ENCODE measurements at places on chromosomes 7 and 10.

- no peak for DNase-seq
These were observed 33.3 kb upstream of the FGFR2 start for GRCh38 chr10:121631365-121632029.

DNA sequence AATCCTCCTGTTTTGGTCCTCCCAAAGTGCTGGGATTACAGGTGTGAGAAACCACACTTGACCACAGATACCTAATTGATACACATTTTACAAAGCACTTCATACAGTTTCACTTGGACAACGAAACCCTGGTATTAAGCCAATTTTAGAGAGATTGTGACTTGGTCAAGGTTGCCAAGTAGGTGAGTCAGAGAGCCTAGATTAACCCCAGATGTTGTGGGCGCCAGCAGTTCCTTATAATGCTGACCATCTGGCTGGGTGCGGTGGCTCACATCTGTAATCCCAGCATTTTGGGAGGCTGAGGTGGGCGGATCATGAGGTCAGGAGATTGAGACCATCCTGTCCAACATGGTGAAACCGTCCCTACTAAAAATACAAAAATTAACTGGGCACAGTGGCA, 4.9 kb upstream of the PHKG1 start:
- no peak for DNase-seq

DNA sequence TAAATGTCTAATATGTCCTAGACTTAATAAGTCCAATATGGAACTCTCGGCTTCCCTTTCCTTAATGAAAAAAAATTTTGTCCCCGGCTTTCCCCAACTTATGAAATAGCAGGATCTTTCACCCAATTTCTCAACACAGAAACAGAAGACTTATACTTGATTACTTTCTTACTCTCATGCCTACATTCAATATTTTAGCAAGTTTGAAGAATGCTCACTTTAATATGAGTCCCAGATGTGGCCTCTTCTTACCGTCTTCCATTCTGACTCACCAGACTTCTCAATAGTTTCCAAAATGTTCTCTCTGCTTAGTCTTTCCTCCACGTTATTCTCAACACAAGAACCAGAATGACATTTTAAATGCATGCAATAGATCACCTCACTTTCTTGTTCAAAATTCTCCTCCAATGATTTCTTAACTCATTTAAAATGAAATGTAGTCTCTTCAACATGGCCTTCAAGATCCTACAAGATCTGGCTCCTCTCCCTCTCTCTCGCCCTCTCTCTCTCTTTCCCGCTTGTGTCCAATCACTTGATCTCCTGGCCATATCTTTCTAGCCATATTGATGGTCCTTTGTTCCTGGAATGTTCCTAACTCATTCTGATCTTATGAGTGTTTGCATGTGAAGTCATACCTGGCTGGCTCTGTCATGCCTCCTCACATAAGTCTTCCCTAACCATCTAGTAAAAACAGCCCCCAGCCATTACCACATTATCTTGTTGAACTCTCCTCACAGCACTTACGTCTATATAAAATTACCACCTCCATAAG, 119.7 kb upstream of the FAM3C start:
- no peak for DNase-seq

- DNase-seq, result no peak
These were observed 2.0 kb downstream of the OAT start for GRCh38 chr10:124416733-124417132.

DNA sequence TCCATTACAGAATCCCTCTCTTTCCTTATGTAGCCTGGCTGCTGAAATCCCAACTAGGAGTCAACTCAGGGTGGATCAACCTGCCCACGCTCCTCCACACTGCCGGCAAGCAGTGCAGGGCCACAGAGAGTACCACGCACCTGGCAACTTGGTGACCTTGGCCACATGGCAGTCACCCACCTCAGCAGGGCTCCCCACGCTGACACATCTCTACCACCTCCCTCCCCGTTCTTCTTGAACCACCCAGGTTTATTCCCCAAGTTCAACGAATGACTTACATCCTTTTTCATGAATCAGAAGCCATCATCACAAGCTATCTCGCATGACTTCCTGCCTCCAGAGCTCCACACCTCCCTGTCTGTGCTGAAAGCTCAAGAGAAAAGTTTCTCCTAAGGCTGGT, 153.4 kb downstream of the GRID1 start:
- no peak for DNase-seq

- no peak for DNase-seq
These were observed 59.9 kb upstream of the DUSP5 start for GRCh38 chr10:110437761-110438341.

DNA sequence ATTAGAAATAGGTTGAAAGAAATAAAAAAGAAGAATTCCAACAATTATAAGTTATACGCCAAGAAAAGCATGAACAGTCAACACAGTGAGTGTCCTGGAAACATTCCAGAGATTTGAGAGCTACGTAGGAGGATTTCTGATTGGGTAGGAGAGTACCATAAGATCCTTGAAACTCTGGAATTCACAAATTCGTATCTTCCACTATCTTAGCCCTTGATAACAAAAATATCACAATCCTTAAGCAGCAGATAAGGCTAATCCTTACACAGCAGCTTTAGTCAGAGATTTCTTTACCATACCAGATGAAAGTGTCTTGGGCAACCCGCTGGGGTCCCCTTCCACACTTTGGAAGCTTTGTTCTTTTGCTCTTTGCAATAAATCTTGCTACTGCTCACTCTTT, 8.2 kb downstream of the TPK1 start:
- DNase-seq, result no peak

DNA sequence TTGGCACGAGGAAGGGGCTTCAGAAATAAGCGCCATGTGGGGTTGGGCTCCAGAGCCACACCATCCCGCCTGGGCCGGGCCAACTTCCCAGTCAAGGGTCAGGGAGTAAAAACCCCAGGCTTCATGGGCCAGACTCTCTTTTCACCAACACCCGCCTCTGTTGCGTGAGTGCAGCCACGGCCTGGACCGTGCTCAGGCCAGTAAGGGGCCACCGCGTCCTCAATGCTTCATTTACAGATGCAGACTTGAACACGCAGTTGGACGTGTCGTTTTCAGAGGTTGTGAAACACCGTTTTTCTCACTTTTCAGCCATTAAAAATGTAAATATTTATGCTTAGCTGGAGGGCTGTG, 161.0 kb downstream of the WDR37 start:
- no peak for DNase-seq

DNA sequence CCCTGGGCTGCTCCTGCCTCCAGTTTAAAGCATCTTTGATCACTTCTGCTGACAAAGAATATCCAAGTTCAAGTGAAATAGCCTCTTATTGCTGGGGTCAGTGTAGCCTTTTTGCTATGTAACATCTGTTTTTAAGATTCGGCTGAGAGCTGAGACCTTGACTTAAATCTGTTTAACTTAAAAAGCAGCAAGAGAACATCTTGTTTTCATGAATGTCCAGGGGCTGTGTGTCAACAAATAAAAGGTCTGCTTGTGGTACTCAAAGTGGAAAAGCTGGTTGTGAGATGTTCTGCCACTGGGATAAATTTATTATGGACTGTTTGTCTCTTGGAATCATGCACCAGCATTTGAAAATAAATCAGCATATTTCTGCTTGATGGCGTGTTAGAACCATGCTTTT, 73.2 kb downstream of the CALD1 start:
- DNase-seq, result no peak

DNA sequence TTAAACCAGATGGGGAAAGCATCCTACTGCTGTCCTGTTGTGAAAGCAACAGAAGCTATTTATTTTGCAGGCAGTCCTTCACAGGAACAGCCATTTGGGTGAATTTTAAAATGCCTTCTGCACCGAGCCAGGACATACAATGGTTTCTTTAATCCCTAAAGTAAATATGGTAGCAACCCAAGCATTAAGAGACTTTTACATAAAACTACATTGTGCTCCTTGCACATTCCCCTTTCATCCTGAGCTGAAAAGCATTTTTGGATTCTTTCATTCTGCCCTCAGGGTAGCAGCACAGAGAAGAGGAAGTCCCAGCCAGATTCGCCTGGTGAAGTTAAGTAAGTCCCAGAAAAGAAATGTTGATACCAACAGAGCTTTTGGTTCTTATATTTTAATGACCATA, 84.0 kb upstream of the FAM3C start:
- no peak for DNase-seq

DNA sequence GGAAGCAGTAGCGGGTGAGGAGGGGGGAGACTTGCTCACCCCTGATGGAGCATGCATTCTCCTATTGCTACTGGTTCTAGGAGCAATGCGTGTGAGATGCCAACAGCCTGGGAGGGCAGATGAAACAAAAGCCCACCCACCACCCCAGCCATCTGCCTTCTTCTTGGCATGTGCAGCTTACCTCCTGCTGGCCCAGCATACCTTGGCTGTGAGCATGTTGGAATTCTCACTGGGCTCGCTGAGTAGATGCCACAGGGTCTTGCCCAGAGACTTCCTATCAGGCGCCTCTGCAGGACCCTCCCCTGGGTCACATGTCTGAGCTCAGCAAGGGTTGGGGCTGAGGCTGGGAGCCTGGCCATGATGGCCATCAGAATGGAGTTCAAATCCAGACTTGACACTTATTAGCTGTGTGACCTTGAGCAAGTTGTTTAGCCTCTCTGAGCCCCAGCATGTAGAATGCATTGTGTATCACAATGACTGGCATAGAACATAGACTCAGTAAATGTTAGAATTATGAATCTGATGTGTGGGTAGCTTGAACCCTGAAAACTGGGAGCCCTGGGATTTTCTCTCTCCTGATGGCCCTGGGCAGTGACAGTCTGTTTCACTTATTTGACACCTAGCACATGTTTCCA, 38.2 kb downstream of the CDH23 start:
- no peak for DNase-seq

GRCh38 chr7:40483630-40484029, 348.8 kb downstream of the SUGCT start:
- no peak for DNase-seq

- DNase-seq, result no peak
These were observed 98.4 kb downstream of the ADARB2 start for GRCh38 chr10:1638889-1639419.

DNA sequence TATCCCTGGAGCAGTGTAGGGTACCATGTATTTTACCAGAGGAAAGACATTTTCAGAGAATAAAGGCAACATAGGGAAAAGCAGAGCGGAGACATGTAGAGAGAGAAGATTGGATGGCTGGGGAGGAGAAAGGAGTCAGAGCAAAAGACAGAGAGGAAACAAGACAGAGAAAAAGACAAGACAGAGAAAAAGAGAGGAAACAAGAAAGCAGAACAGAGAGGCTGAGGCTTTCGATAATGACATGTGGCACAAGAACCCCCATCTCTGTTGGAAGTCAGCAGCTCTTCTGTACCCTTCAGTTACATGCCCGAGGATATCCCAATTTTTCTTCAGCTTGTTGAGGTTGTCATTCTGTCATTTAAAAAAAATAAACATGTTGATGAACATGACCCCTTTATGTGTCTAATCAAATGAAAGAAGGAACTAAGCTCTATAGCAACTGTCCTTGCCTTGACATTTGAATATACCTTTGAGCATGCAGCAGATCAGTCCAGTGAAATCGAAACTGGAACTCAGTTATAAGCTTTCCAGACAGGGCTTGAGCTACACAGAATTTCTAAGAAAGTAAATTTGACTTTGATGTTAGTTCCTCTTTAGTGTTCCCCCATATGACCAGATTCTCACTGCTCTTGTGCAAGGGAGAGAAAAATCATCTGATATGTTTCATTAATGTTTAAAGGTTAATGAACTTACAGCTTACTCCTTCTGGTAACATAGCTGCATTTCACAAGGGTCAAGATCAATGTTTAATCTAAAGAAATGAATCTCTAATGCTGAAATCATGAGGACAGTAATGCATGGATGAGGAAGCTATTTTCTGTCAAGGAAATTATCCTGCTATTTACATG, 75.1 kb upstream of the SP4 start:
- no peak for DNase-seq

GRCh38 chr10:15760681-15761080, 41.0 kb upstream of the ITGA8 start:
- no peak for DNase-seq

GRCh38 chr10:46555713-46556514, 544 bp downstream of the GPRIN2 start:
- no peak for DNase-seq

- no peak for DNase-seq
These were observed 271.5 kb upstream of the FZD8 start for GRCh38 chr10:35913628-35914027.

DNA sequence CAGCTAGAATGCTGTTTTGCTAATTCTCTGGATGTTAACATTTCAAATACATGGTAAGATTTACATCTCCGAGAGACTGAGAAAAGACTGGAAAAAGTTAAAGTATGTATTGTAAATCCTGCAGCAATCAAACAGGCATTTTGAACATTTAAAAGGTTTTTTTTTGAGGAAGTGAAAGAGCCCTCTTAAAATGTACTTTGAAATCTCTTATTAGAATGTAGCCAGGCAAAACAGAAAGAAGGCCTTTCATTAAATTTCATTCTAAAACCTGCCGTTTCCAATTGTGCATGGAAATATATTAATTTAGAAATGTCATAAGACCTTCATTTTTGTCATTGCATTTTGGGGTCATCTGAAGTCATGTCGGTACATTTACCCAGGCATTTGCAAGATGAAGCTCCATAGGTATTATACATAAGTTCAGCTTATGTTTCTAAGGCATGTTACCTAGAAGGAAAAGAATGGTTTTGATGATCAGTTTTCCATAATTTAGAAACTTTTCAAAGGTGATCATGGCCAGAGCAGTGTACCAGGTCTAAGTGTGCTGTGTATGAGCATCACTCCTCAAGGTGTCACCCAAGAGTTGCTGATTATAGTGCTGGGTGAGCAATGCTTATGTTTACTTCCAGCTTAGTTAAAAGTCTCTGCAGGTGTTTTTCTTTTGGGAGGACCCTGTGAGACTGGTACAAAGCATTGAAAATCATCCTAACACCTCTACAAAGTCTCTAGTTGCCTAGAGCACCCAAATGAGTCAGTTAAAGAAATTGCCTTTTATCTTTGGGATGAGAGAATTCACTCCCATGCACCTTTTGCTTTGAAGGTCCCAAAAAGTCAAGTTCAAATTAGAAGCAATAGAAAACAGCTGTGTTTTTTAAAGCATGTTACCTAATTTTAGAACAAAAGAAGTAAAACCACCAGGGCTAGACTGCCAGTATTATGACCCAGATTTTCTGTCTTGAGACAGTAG, 7.1 kb downstream of the ZNF736 start:
- DNase-seq, result no peak
